Hematopoietic multipotent progenitor cell treated with erythropoietin and hydrocortisone succinate and interleukin-3 and kit ligand, for 8 days (in vitro differentiated cells): ENCODE measurements at places on chromosomes 12 and 14.

- no peak for DNase-seq
These were observed 359.4 kb upstream of the DCN start for GRCh38 chr12:91542067-91542466.

GRCh38 chr12:124393831-124394230, 98.9 kb downstream of the RFLNA start:
- no peak for DNase-seq

DNA sequence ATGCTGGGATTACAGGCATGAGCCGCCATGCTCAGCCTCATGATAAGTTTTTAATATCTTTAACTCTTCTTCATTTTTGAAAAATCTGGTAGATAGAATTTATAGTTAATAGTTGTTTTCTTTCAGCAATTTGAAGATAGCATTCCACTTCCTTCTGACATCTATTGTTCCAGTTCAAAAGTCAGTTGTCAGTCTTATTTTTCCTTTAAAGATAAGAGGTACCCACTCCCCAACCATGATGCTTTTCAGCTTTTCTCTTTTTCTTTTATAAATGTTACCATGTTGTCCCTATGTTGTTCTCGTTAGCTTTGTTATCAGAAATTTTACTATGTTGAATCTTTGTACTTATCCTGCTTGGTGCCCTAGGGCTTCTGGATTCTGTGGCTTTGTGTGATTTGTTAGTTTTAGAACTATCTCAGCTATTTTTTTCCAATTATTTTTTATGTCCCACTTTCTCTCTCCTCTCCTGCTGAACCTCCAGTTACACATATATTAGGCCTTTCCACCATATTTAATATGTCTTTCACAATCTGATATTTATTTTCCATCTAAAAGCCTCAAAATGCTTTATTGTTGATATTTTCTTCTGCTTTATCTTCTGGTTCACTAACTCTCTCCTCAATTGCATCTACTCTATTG, 181.6 kb upstream of the FOXN3 start:
- peak; percentile 44 for DNase-seq

GRCh38 chr12:92745856-92746550, 43.2 kb downstream of the PLEKHG7 start:
- no peak for DNase-seq

DNA sequence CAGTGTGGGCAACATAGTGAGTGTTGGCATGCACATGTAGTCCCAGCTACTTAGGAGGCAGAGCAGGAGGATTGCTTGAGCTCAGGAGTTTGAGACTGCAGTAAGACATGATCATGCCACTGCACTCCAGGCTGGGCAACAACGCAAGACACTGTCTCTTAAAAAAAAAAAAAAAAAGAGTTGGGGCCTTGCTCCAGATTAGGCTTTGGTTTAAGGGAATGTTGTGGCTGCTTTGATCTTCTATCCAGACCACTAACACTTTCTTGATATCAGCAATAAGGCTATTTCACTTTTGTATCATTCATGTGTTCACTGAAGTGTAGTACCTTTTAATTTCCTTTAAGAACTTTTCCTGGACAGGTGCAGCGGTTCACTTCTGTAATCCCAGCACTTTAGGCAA, 2.8 kb upstream of the FITM1 start:
- DNase-seq: no peak

GRCh38 chr14:99389174-99389826, 91.4 kb downstream of the SETD3 start:
- peak; percentile 34 for DNase-seq

DNA sequence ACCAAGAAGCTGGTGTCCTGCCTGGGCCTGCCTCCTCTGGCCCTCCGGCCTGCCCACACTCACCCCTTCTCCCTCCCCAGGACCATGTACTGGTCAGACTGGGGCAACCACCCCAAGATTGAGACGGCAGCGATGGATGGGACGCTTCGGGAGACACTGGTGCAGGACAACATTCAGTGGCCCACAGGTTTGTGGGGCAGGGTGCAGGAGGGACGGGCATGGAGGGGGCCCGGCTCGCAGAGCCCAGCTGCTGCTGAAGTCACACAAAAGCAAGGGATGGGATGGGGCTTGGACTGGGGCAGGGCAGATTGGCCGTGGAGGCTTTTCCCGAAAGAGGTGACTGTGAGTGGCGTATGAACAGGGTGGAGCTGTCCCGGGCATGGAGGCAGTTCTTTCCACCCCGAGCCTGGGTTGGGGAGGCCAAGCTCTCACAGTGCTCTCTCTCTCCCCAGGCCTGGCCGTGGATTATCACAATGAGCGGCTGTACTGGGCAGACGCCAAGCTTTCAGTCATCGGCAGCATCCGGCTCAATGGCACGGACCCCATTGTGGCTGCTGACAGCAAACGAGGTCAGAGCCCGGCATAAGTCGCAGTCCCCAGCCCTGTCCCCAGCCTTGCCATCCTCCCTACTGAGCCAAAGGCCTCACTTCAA, 7.8 kb upstream of the NXPH4 start:
- DNase-seq: no peak

DNA sequence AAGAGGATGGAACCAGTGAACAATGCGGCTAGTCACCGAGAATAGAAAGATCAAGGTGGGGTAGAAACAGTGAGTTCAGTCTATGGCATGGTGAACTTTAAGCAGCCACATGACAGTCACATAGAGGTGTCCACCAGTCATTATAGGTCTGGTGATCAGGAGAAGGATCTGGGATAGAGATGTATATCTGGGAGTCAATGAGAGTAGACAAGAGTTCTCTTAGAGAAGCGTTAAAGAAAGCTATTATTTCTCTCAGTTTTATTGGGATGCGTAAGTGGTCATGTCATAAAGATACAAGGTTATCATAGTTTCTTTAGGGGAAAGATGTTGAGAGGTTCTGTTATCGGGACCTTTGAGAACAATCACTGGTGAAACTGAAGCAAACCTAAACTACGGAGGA, 136.1 kb upstream of the SLC38A2 start:
- no peak for DNase-seq

GRCh38 chr14:89214221-89214965, 202.6 kb downstream of the FOXN3 start:
- DNase-seq: no peak

- no peak for DNase-seq
These were observed 1.4 kb downstream of the DACT1 start for GRCh38 chr14:58639198-58639565.

DNA sequence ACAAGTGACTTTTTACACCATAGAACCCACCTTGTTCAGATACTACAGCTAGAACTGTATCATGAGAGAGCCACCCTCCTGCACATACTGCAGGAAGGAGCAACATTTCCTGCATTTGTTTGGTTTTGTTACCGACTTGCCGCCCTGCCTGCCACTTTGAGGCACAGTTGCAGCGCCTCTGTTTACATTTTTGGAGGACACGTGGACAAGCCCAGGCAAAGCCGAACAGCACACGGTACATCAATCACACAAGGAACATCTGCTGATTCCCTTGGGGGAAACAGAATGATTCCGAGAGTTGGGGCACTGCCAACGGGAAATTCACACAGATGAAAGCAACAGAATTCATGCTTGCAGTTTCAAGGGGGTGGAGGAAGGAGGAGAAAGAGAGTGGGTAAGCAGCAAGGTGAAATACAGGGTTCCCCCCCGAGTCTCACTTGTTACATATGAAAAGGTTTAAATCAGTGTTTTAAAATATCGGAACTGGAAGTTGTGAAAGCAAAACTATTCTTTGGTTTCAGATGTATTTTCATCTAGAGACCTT, 110.7 kb downstream of the BTG1 start:
- no peak for DNase-seq

- no peak for DNase-seq
These were observed 237.0 kb upstream of the TBX3 start for GRCh38 chr12:114920771-114921554.

DNA sequence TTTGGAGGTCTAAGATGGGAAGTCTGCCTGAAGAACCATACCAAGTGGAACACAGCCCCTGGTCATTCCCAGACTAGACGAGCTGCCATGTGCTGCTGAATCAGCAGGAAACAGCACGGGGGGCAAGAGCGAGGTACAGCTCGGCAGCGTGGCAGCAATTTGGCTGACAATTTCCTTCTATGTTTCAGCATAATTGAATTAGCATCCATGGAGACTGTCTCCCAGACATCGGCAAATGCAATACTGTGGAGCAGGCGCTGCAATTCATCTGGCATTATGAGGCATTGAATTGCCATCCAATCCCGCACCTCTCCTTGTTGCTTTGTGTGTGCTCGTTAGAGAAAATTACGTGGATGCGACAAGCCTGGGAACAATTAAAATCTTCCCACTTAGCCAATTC, 46.0 kb upstream of the CCDC60 start:
- no peak for DNase-seq

- no peak for DNase-seq
These were observed 81.9 kb upstream of the CCND2 start for GRCh38 chr12:4191642-4192041.

GRCh38 chr14:64541972-64542835, 1.7 kb downstream of the HSPA2 start:
- DNase-seq: no peak

- DNase-seq: no peak
These were observed 159.3 kb downstream of the CAND1 start for GRCh38 chr12:67428431-67428830.
